Stimulated activated CD8-positive, alpha-beta memory T cell treated with anti-CD3 and anti-CD28 coated beads, Interleukin-4, amount 100 ng/mL, for 4 hours (primary cell): ENCODE measurements at places on chromosomes 2 and 18.

DNA sequence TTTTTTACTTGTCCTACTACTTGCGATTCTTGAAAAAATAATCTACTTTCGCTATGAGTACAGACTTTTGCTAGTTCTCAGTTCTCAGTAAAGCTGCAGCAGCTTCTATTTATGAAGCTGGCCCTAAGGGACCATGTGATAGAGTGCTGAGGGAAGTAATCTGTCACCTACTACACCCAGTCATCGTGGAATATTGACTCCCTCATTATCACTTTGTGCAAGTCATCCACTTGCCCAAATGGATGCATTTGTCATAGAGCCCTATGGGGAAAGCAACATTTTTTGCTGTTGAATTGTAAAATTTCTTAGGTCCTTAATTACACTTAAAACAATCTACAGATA lies 1919.8 kb downstream of the SUCLG1 start:
- DNase-seq = no peak

- no peak for DNase-seq
Measured at GRCh38 chr2:50785816-50786215, 246.1 kb downstream of the NRXN1 start.

- no peak for DNase-seq
Measured at GRCh38 chr2:11480859-11481258, 14.9 kb upstream of the E2F6 start.

- no peak for DNase-seq
Measured at GRCh38 chr2:113175736-113176695, 2.2 kb downstream of the PSD4 start.

GRCh38 chr18:59515147-59515546 lies 156.1 kb upstream of the LMAN1 start:
- DNase-seq = no peak

DNA sequence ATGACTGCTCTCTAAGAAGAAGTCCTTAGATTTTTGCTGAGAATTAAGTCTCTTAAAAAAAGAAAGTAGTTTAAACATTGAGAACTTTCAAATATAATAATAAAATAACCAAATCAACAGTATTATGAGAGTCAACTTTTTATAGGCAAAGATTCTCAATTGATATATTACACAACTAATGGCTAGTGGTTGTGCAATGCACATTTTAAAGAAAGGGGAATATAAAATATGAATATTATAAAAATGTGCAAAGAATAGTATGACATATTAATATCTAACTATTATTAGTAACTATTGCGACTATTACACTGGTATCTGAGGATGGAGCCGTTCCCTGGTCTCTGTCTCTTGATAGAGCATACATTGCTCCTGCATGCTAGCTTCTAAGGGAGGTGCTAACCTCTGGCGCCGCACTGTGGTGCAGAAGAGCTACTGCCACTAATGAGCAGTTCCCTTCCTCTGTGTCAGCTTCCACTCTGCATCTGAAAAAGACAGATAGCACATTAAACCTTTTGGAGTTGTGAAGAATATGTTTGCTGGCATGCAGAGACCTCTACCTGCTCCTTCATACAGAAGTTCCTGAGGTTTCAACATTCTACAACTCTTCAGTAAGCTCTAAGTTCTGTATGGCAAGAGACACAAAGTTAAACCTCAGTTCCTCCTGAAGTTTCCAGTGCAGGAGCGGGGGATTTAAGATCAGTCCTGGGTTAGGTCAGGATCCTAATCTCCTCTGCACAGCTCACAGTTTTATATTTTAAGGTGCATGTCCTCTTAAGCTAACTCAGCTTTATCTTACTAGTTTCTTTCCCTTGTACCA lies 3.5 kb upstream of the SLC9A2 start:
- DNase-seq = no peak

- no peak for DNase-seq
Measured at GRCh38 chr2:240498958-240499260, 58.9 kb downstream of the ANKMY1 start.

- no peak for DNase-seq
Measured at GRCh38 chr2:152920846-152921245, 202.4 kb downstream of the ARL6IP6 start.

DNA sequence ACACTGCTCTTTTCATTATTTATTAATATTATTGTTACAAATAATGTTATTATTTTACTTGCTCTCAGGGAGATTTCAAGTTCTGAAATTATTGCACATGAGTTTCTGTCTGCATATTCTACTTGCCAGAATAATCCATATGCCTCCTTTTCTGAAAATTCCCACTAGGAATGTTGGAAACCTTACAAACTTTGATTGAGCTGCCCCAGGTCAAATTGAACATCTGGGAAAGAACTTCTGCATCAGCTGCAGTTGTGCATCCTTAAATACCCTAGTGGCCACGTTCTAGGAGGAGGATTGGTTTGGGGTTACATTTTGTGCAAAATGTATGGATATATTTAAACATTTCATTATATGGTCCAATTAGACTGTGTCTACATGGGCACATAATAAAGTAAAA lies 1302.7 kb upstream of the PIK3C3 start:
- no peak for DNase-seq

GRCh38 chr2:23435250-23436035 lies 50.5 kb downstream of the KLHL29 start:
- no peak for DNase-seq

DNA sequence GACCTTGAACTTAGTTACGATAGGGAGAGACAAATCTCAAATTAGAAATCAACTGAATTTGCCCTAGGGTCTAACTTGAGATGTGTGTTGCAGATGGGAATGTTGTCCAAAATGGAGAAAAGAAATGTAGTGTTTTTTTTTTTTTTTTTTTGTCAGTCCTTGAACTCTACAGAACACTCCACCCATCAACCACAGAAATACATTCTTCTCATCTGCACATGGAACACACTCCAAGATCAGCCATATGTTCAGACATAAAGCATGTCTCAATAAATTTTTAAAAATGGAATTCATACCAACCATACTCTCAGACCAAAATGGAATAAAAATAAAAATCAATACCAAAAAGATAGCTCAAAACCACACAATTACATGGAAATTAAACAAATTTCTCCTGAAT lies 526.5 kb downstream of the FBXO15 start:
- no peak for DNase-seq

DNA sequence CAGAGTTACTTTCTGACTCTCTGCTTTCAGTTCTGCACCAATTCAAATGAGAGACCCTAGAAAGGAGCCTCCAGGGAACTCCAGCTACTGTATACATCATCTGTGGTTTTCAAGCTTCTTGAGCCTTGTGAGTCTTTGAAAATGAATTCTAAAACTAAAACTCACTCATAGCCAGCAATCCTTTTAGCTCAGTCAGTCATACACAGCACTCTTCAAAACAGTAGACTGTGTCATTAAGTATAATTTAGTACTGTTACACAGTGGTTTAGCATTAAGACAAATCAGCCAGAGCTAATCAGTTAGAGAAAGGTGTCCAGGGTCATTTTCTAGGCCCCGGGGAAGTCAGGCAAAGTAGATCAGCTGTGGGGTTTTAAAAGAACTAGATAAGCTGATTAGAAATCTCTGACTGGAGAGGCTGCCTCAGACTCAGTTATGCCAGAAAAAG lies 322.1 kb upstream of the THUMPD2 start:
- no peak for DNase-seq

GRCh38 chr2:223076573-223076972 lies 24.6 kb downstream of the KCNE4 start:
- no peak for DNase-seq

DNA sequence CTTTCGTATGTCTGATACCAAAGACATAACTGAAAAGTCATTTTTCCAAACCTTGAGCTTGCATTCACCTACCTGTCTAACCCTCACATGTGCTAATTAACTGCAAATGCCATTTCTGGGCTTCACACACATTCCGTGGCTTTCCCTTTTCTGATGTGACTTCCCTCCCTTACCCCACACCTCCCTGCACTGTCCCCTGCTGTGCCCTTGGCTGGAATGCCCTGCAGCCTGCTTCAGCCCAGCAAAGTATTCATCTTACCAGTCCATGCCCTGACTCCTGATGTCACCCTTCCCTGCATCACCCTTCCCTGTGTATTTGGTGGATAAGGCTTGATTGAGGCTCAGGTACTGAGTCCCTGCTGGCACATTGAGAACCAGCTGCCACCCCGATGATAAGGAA lies 12.2 kb downstream of the RETSAT start:
- DNase-seq = no peak

GRCh38 chr2:205495819-205496218 lies 186.5 kb upstream of the NRP2 start:
- no peak for DNase-seq

- DNase-seq = no peak
Measured at GRCh38 chr2:176755537-176756135, 457.0 kb upstream of the HNRNPA3 start.

- no peak for DNase-seq
Measured at GRCh38 chr2:54330926-54331835, 75.2 kb upstream of the TSPYL6 start.

GRCh38 chr2:67258831-67259230 lies 138.3 kb upstream of the ETAA1 start:
- DNase-seq = no peak

DNA sequence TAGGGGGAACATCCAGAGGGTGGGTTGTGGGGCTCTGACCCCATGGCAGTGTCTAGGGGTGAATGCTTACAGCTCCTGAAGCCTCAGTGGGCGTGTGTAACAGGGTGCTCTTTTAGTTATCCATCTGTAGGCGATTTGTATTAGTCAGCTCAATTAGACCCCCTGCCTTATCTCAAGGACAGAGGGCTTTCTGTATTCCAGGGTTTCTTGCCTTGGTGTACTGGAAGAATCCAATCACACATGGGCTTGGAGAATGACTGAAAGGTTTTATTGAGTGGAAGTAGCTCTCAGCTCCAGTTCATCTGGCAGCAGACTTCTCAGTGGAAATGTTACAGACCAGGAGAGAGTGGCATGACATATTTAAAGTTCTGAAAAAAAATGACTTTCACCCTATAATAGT lies 334.0 kb upstream of the GCFC2 start:
- DNase-seq = no peak

- no peak for DNase-seq
Measured at GRCh38 chr18:57231864-57232263, 85.0 kb downstream of the BOD1L2 start.

GRCh38 chr2:43402452-43402937 lies 176.1 kb upstream of the ZFP36L2 start:
- no peak for DNase-seq

GRCh38 chr2:150697596-150697995 lies 210.1 kb upstream of the RND3 start:
- no peak for DNase-seq

DNA sequence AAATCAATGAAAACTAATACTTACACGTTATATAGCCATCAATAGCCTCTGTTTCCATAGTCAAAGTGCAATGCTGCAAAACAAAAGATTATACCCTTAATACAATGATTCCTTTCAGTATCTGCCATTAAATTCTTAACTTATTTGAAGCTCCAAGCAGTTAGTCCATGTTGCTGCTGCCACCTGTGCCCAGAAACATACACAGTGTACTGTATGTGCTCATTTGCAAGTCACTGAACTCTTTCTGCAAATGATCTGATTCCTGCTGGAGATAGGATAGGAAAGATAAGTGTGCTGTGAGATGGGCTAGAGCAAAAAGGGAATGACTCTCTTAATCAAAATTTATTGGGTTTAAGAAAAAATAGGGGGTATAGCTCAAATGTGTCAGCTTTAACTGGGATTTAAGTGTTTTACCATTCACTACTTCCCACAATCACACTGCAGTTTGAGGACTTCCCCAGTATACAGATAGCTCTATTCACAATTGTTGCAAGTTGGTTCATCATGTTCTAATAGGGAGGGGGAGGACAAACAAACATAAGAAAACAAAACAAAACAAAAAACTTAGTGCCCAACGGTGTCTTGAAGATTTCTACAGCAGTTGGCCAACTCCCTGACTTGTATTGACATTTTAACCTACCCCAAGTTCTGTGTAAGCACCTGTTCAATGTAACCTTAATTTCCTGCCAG lies 2.7 kb downstream of the IKZF2 start:
- no peak for DNase-seq

GRCh38 chr18:54250846-54251261 lies 18.5 kb upstream of the POLI start:
- no peak for DNase-seq
